ENCODE measurements at places on chromosomes 12 and 14.

DNA sequence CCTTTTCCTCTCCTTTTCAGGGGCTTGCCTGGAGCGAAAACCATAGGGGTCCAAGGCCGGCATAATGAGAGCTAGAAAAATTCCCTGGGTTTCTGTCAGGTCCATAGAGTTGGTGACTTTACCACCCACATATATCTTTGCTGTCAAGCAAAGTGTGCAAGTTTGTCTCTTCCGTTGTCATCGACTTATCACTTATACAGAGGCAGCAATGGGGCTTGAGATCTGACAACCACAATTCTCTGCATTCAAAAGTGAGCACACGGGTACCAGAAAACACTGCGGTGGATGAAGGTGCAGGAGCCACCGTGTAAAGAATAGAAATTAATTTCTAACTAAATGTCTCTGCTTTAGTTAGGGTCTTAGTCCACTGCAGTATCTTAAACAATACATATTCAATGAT, 162.3 kb downstream of the DAD1 start:
- DNase-seq: no peak

DNA sequence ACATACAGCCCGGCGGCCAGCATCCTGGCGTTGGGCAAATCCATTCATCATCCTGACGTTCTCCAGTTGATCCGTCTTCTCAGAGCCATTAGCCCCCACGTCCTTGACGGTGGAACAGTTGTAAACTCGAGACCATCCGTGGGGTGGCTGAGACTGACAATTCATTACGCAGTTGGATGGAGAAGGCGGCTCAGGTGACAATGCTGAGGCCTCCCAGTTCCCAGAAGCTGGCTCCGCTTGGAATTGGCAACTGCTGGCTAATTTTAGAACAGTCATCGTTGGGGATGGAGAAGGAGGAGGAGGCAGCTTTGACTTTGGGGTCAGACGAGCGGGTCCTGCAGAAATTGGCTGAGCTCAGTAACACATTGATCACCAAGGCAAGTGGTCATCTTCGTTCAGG, 186.5 kb downstream of the PHETA1 start:
- no peak for DNase-seq

DNA sequence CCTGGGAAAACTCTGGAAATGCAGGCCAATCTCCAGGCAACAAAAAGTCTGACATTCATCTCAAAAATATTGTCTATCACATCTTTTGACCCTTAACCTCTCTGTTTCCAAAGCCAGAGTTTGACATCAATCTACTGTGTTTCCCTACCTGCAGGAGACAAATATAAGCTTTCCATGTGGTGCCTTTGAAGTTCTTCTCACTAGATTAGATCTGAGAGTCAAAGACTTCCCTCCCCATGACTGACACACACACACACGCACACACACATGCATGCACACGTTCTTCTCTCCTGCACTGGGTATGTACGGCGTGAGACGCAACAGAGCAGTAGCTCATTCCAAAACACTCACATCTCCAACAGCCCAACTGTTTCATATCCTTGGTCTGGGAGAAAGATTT, 8.1 kb upstream of the ITPR2 start:
- no peak for DNase-seq

DNA sequence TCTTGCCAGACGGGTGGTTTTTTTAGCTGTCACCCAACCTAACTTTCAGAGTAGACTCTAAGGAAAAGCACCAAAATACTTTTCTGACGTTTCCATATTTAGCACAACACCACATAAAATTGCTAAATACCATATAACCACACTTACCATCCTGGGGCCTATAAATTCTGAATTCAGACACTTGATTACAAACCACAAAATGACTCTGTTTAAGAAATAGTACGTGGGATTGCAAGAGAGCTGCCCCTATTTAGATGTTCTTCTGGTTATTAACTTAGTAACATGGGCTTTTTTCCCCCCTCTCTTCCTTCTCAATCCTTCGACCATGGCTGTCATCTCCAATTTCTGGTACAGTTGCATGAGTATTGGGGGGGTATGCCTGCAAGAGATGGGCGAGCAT, 287.7 kb downstream of the BMP4 start:
- DNase-seq: no peak

- DNase-seq: no peak
Measured at GRCh38 chr12:96189781-96190180, 4.4 kb upstream of the ELK3 start.

DNA sequence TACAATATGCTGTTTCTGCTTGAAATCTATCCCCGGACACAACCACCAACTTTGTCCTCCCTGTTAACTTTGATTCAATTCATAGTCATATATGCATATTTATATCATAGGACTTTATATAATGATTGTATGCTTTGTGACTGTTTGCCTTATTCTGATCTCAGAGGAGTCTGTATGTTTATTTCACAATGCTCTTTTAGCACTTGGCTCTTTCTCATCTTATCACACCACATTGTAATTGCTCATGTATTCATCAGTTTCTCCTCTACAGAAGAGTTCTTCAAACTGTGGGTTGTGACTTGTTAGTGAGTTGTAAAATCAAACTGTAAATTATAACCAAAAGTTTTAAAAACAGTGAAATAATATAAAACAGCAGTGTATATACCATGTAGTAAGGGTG, 21.7 kb upstream of the PPM1A start:
- DNase-seq: no peak

- DNase-seq: peak; percentile 56
Measured at GRCh38 chr12:10364815-10365622, 24.8 kb downstream of the KLRK1 start.

GRCh38 chr12:67148265-67148664, 120.9 kb upstream of the CAND1 start:
- DNase-seq: no peak

GRCh38 chr14:43260056-43260455, 1247.0 kb downstream of the FSCB start:
- no peak for DNase-seq

- no peak for DNase-seq
Measured at GRCh38 chr12:62438098-62438692, 28.4 kb upstream of the MON2 start.

DNA sequence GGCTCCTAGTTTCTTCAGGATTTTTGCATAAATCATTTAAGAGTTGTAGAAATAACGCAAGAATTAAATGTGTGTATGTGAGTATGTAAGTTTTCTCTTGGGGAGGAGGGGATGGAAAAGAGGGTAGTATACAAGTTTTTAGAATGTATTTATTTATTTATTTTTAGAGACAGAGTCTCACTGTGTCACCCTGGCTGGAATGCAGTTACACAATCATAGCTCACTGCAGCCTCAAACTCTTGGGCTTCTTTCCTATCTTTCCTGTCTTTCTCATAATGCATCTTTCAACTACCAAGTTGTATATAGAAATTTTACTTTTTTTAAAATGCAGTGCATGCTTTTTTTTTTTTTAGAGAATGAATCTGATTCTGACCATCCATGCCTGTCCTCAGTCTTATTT, 269.0 kb upstream of the GARIN2 start:
- no peak for DNase-seq

DNA sequence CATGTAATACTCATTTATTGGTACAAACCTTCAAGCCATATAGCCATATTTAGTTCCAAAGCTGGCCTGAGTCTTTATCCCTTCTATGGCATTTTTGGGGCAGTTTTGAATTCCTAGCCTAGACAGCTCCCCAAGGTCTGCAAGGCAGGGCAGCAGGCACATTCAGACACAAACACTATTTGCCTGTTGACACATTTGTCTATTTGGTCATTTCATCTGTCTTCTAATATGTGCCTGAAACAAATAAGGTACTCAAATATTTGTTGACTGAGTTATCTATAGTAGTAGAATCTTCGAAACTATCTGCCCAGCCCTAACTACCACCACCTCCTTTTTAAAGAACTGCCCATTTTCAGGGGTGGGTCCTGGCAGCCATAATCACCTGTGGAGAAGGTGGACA, 9.3 kb downstream of the PPM1H start:
- no peak for DNase-seq

GRCh38 chr12:75781532-75782046, 250.0 kb downstream of the PHLDA1 start:
- no peak for DNase-seq

DNA sequence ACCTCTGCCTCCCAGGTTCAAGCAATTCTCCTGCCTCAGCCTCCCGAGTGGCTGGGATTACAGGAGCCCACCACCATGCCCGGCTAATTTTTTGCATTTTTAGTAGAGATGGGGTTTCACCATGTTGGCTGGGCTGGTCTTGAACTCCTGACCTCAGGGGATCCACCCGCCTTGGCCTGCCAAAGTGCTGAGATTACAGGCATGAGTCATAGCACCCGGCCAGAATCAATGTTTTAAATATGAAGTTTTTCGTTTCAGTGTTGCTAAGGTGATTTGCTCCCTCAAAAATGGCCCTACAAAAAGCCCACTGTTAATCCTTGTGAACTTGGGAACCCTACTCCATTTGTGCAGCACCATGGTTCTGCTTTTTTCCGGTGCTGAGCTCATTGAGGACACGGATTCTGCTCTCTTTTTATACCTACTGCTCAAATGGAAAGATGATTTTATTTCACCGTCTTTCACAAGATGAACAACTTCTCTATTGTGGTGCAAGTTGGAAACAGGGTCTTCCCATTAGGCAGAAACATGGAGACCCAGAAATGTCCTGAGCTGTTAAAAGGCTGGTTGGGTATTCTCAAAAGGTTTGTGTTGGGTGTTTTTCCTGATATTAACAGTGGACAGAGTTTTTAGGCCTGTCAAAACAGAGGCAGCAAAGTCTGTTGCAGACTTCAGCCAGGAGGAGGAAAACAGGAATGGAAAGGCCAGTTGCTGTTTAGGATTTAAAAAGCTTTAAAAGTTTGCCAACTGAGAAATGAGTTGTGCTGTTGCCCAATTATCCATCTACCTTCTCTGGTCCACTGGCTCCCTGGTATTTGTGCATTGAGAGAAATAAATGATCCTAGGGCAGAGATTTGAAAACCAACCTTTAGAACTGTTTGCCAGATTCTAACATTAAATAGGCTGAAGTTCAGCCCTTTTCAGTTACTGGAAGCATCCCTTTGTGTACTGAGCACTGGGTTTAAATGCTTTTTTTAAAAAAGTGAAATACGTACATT, 85.8 kb downstream of the ATP23 start:
- no peak for DNase-seq

DNA sequence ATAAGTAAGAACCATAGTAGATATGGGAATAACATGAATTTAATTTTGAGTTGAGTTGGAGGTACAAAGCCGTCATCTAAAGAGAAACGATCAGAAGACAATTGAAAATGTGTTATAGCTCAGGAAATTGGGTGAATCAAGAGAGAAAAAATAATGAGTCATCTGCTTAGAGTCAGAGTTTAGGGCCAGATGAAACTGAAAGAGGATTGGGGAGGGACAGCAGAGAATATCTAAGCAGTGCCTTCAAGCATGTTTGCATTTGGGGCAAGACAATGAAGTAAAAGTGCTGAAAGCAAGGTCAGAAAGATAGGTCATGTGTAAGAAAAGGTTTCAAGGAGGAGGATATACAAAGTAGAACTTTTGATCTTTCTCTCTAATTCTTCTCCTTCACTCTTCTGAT, 49.4 kb downstream of the SLC15A5 start:
- no peak for DNase-seq

DNA sequence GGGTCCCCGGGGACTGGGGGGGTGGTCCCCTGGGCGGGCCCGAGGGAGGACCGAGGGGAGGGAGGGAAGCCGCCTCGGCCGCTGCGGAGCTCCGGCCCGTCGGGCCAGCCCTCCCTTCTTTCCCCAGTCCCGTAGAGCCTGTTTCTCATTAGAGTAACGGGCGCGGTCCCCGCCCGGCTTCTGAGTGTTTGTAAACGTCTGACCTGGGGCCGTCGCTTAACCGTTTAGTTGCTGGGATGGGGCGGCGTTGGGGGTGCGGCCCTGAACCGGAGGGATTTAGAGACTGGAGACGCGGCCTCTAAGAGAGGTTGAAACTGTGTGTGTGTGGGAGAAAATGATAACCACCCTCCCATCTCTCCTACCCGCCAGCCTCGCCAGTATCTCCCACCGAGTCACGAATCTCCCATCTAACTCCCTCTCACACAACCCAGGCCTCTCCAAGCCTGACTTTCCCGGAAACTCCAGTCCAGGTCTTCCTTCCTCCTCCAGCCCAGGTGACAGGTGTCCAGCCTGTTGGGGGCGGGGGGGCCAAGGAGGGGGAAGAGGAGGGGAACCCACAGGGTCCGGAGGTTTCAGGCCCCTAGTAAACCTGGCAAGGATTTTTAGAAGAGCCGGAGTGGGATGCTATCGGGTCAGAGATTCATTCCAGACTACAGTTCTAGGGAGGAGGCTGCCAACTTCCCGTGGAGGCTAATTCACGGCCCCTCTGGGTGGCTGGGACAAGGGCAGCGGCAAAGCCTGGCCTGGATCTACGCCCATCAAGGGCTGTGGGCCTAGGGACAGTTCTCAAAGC, 1.1 kb upstream of the NFATC4 start:
- DNase-seq: peak; percentile 98

DNA sequence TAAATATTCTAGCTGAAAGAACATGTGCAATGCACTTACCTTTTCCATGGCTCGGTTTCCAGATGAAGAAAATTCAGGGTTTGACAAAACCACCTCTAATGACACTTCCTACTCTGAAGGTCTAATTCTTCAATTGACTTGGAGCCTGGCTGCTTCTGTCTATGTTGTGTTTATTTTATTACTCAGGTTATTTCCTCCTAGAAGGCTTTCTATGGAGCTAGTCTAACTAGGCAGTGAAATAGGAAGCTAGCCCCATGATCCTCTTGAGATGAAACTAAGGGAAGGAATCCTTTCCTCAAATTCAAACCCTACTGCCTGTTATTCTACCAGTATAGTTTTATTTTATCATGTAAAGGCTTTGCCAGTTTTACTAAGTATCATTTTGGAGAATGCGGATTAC, 20.9 kb upstream of the IFNG-AS1 start:
- DNase-seq: no peak

DNA sequence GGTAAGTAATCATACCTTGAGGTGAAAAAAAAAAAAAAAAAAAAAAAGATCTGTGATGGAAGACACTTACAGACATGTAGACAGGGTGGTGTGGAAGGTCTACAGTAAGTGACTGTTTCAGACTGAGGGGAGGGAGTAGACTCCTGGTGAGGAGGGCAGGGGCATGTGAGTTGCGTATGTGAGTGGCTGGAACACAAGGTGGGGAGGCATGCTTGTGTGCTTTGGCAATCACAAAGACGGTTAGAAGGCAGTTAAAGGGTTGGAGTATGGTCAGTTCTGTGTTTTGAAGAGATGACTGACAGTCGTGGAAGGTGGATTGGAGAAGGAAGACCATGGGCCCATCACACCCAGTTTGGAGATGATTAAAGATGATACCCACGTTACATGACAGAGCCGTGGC, 65.2 kb downstream of the ETV6 start:
- no peak for DNase-seq

- no peak for DNase-seq
Measured at GRCh38 chr14:58821421-58821820, 183.7 kb downstream of the DACT1 start.
